ENCODE measurements at places on chromosomes 7 and 10.
A peak's percentile ranks its signal among the peaks of the same experiment; 100 is the strongest.

GRCh38 chr7:115984105-115984504, 46.5 kb downstream of the TFEC start:
- peak; percentile 38 for DNase-seq

GRCh38 chr10:1434202-1434601, 303.1 kb downstream of the ADARB2 start:
- no peak for DNase-seq

DNA sequence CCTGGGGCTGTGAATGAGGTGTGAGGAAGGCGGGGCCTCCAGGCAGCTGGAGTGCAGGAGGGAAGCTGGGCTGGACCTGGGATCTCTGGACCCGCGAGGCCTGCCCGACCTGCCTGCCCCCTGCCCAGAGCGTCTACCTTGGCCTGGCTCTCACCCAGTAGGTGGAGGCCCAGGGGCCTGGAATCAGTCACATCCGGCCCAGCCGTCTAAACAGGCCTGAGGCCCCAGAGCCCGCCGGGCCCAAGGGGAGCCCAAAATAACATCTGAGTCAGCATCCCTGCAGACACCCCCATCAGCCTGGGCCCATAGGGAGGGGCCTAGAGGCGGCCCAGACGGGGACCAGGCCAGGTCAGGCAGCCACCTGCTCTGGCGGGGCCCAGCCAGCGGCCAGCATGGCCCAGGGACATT, 15.1 kb upstream of the ELN start:
- DNase-seq: peak; percentile 46

GRCh38 chr10:87658858-87659555, 671 bp upstream of the PAPSS2 start:
- no peak for DNase-seq

DNA sequence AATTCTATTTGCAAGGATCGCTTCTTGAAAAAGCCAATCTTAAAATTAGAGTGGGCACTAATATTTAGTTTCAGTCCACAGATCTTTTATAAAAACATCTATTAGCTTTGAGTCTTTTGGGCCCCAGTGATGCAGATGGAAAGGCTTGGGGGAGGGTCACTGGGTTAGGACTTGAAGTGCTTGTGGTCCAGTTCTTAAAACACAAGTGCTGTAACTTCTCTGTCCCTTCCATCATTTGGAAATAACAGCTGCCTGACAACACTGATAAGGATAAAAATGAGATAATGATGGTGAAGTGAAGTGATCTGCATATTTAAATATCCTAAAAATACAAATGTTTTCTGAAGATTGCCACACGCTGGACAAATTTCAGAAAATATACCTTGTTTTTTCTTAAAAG, 37.1 kb upstream of the ZRANB1 start:
- DNase-seq: no peak

DNA sequence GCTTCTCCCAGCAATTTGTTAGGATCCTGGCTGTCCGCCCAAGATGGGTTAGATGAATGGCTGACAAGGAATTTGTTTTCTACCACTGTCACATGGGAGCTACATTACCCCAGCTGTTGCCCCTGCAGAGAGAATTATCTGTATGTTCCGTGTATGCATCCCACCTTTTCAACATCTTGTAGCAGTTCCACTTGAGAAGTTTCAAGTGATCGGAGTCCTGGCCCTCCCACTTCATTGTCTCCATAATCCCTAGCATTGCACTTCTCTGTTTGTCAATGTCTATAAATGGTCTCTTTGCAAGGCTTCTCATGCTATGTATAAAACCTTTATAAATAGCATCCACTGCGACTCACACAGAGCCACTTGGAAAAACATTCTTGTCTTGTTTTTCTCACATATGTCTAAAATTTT, 972.5 kb downstream of the CNTNAP2 start:
- DNase-seq: no peak

DNA sequence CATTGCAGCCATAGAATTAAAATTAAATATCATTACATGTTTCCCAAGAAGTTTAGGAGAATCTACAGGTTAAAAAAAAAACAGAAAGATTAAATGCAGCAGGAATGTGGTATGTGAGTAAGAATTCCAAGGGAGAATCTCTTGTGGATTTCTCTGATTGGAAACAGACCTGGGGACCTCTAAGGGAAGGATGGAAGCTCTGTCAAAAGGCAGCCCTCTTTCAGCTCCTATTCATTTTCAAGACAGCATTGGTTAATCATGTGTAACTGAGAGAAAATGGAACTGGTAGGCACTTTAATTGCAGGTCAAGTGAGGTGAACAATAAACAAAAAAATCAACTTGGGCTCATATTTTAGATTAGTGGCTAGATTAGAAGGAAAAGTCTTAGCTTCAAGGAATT, 81.4 kb upstream of the MTPN start:
- no peak for DNase-seq

GRCh38 chr7:43041105-43041504, 71.3 kb upstream of the HECW1 start:
- DNase-seq: no peak

GRCh38 chr7:81173766-81174281, 255.0 kb upstream of the SEMA3C start:
- peak; percentile 57 for DNase-seq

DNA sequence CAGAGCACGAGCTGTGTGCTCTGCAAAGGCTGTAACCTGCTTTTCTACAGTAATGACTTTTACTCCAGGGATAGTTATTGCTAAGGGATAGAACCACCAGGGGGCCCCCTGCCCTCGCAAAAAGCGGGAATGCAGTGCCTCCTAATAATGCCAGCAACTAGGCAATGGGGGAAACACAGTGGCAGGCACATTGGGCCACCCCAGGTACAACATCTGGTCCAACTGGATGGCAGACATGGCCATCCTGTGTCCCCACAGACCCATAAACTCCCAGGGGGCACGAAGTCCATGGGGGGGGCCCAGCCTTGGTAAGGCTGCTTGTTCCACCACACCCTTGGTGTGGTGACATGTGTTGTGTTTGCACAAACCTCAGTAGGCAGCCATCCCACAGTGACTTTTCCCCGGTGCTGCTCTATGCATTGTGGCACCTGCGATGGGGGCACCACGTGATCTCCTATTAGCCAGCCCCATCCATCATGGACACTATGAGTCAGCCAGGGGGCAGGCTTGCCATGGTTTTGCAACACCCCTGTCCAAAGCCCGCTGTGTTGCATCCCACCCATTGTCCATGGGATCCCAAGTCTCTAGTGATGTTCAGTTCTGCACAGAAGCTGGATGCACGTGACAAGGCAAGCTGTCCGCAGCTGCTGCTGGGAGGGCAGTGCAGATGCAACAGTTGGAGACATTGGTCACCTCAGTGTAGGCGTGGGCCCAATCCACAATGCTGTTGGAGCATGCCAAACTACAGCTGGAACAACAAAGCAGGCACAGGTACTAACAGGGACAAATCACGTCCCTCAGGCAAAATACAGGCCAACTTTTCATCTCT, 84.0 kb downstream of the ANLN start:
- peak; percentile 79 for DNase-seq

GRCh38 chr7:127415060-127415742, 22.7 kb upstream of the ZNF800 start:
- no peak for DNase-seq

- no peak for DNase-seq
These were observed 244.2 kb upstream of the YAE1 start for GRCh38 chr7:39321909-39322498.

- peak; percentile 49 for DNase-seq
These were observed 45.7 kb upstream of the RBM33 start for GRCh38 chr7:155598810-155599210.

DNA sequence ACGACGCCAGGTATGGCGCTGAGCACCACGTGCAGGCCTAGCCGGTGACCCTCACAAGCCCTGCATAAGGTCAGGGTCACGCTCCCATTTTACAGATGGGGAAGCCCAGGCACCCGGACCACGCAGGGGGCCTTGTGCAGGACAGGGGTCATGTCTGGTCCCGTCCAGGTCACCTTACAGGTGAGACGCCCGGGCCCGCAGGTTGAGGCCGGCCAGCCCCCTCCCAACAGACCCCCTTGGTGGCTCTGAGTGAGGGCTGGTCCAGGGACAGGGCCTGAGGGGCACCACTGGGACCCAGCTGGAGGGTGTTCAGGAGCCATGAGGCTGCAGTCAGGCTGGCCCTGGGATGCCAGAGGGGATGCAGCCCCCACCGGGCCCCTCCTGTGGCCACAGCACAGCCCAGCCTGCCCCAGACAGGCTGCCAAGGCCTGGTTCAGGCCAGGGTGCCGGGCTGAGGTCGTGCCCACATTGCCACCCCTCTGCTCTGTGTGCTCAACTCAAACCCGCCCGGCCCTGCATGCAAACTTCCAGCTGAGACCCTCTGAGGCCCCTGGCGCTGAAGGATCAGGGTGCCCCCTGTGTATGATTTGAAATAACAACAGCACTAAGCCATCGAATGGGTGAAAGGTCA, 69.0 kb downstream of the PWWP2B start:
- DNase-seq: no peak

- DNase-seq: no peak
These were observed 14.6 kb upstream of the ZSCAN21 start for GRCh38 chr7:100034871-100035510.

DNA sequence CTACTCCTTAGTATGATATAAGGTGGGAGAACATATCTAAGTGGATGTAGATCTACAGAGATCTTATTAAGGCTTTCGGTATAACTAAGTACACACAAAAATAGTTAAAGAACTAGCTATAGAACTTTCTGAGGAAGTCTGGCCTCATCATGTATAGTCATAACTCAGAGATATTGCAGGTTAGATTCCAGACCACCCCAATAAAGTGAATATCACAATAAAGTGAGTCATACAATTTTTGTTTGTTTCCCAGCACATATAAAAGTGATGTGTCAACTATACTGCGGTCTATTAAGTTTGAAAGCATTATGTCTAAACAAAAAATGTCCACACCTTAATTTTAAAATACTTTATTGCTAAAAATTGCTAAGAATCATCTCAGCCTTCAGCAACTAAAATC, 24.7 kb upstream of the SEMA3A start:
- peak; percentile 74 for DNase-seq

DNA sequence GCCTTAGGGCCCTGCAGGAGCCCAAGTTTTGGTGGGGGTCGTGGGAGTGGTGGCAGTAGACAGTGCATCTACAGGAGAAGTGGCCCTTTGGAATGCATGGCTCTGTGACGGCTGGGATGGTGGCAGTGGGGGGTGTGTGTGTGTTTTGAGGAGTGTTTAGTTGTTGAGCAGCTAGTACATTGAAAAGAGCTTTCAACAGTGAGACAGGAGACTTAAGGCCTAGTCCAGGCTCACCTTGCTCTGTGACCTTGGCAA, 27.1 kb downstream of the ZNF775 start:
- no peak for DNase-seq

DNA sequence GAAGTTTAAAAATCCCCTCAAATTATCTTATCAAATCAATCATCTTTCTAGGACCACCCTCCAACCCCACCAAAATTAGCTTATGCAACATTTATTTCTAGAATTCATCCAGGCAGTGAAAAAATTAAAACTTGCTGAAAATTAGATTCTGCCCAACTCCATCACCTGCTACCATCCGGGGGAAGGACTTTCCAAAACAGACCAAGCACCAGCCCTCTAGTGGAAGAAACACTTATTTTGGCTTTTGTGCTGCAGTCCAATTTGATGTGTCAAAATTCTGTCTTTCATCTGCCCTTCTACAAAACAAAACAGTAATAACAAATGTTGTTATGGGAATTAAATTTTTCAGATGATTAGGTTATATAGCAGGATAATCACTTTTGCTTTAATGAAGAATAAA, 35.1 kb downstream of the GCC1 start:
- DNase-seq: no peak

DNA sequence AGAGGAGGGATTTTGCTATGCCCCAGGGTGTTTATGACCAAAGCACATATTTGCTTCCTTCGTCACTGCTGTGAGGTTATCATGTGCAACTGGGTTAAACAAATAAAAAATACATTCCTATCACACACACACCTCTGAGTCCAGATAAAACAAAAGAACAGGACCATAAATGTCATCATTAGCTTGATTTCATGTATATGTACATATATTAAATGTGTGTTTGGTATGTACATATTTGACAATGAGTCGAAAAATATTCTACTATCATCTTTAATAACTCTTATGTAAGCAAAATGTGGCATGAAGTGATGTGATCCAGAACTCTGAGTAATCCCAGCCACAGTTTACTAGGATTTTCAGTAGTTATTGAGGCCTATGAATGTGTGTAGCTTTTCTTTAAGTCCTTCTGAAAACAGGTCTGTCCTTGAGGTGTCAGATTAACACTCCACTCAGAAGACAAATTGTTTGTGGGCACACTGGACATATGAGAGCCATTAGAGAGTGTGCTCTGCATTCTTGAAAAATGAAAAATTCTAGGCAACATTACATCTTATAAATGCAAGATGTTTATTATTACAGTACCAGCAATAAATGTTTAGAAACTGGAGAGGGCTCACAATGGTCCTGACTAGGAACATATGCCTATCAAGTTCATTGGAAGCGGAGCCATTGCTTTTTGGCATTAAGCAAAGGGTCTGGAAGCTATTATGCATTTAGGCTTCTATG, 335.1 kb upstream of the SEMA3A start:
- DNase-seq: peak; percentile 97

- DNase-seq: no peak
These were observed 755.2 kb upstream of the SORCS1 start for GRCh38 chr10:107919626-107920235.

DNA sequence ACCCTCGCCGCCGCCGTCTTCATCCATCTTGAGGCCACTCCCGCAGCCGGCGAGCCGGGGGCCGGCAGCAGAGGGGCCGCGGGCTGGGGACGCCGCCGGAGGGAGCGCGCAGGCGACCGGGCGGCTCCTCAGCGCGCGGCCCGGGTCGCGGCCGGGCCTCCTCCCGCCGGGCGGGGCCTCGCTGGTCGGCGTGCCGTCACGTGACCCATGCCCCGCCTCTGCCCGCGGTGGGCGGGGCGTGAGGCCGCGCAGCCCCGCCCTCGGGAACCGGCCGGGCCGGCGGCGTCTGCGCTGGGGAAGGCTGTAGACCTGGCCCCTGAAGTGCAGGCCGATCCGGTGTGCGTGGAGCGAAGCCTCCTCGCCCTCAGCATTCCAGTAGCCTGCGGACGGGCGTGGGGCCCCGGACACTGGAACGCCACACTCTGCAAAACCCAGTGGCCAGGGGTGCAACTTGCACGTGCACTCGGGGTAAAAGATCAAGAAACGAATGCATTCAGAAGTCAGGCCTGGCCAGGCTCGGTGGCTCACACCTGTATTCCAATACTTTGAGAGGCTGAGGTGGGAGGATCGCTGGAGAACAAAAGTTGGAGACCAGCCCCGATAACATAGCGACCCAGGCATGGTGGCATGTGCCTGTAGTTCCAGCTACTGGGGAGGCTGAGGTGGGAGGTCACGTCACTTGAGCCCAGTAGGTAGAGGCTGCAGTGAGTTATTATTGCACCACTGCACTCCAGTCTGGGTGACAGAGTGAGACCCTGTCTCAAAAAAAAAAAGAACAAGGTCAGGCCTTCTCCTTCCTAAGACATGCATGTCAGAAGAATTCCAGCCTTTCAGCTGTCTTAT, at the start of gene CYTH3:
Gene CYTH3 (minus strand): TSS at position 144 of the 843 bp plus-strand sequence. CDS start 117 bp downstream, at position 27.
- peak; percentile 63 for DNase-seq

DNA sequence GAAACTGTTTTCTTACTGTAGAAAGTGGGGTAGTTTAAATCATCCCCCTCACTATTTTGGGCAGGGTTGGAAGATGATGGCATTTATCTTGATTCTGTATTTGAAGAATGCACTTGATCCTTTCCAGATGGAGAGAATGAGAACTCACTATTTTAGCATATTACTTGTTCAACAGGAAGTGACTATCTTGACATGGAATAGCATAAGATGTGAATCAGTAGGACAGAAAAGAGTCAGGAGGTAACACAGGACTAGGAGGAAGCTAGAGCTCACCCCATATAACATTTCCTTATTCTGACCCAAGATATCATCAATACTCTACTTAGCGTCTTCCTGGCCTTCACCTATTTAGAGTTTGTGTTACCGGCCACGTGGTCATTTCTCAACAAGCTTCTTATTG, 400.2 kb downstream of the PHTF2 start:
- DNase-seq: peak; percentile 10
